ENCODE measurements at places on chromosomes 11 and 22.

GRCh38 chr11:65558002-65558929 is at the start of gene LTBP3:
Gene LTBP3, minus strand, starts transcription at chr11:65558359. Its CDS starts 400 bp downstream, at chr11:65557959.
- peak; percentile 71 for DNase-seq

DNA sequence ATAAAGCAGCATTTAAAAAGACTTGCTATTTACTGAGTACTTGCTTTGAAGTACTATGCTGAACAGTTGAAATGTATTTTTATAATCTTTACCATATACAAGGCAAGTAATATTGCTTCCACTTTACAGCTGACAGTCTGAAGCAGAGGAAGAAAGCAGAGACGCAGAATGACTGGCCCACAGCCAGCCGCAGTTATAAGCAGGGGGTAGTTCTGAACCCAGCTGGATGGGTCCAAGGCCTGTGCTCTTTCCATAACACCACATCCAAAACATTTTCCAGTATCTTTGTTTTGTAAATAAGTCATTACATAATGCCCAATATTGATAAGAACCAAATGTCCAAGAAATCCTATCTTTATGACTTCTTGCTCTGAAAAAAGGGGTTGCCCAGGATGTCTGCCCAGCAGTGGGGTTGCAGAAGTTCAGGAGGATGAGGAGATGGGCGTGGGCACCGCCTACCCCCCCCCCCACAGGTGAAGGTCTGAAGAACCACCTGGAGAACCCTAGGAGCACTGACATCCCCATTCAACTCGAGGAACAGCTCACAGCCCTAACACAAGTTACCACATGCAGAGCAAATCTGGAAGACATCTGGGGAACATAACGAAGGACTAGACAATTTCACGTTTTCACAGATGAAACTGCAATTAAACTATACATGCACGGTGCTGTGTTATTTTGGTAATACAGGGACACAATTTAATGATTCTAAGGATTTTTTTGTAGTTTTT is 24.2 kb upstream of the YPEL1 start:
- no peak for DNase-seq

GRCh38 chr11:68282141-68282860 is 10.5 kb upstream of the C11orf24 start:
- DNase-seq = no peak

- no peak for DNase-seq
Measured at GRCh38 chr11:119415966-119416365, 7.0 kb downstream of the THY1 start.

- peak; percentile 87 for DNase-seq
Measured at GRCh38 chr11:65452806-65453490, 30.4 kb downstream of the NEAT1 start.

- DNase-seq = no peak
Measured at GRCh38 chr11:128465531-128465930, 121.8 kb downstream of the ETS1 start.

- peak; percentile 71 for DNase-seq
Measured at GRCh38 chr11:12377824-12378593, 638 bp downstream of the PARVA start.

All from IMR-90 (cell line).